ENCODE measurements at places on chromosomes 12 and 14.
A peak's percentile ranks its signal among the peaks of the same experiment; 100 is the strongest.

GRCh38 chr14:63345826-63346225 is 27.1 kb upstream of the GPHB5 start:
- DNase-seq: no peak

DNA sequence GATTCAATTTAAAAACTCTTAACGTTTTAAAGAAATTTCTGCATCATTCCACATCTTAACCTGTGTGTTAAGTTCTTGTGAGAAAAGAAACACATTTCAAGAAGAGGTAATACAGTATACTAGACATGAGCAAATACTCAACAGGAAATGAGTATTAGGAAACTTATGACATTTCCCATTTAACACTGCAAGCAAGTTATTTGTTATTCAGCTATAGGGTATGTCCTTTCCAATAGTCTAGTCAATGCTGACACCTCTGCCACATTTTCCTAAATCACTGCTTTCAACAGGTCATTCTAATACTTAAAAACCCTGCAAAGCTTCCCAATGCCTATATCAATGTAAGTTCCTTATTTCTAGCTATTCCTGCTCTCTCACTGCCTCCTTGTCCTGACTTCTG is 93.1 kb downstream of the DDHD1 start:
- no peak for DNase-seq

GRCh38 chr14:79483477-79484388 is 727.6 kb downstream of the DIO2 start:
- no peak for DNase-seq

GRCh38 chr14:56417173-56417572 is 162.4 kb upstream of the TMEM260 start:
- no peak for DNase-seq

DNA sequence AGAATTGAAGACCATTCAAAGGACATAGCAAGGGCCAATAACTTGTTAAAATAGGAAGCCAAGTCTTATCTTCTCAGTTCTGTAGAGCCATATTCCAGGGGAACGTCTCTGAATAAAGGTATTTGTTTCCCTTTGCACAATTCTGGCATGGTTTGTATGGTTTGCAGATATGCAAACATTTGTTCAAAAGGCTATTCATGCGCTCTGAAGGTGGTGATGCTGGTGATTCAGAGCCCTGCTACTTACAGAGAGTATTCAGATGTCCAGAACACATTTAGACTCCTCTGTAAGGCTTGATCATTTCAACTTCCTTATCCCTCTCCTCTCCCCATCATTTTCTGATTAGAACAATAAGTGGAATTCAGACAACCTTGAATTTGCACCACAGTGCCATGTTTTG is 35.9 kb downstream of the SLC4A8 start:
- no peak for DNase-seq

GRCh38 chr12:58296863-58297262 is 355.5 kb downstream of the ATP23 start:
- no peak for DNase-seq

- DNase-seq: no peak
Observed at GRCh38 chr12:4417455-4417854, 28.2 kb downstream of the FGF6 start.

GRCh38 chr14:103402695-103403094 is 17.5 kb downstream of the MARK3 start:
- DNase-seq: no peak

GRCh38 chr14:56896231-56896630 is 86.0 kb upstream of the OTX2 start:
- no peak for DNase-seq

GRCh38 chr14:60946773-60947172 is 34.1 kb downstream of the TRMT5 start:
- DNase-seq: no peak

- DNase-seq: no peak
Observed at GRCh38 chr14:23078692-23079116, 16.2 kb downstream of the ACIN1 start.

- DNase-seq: no peak
Observed at GRCh38 chr12:94951071-94951934, 52.2 kb downstream of the NDUFA12 start.

GRCh38 chr14:77270361-77271112 is 469 bp downstream of the NGB start:
- no peak for DNase-seq

DNA sequence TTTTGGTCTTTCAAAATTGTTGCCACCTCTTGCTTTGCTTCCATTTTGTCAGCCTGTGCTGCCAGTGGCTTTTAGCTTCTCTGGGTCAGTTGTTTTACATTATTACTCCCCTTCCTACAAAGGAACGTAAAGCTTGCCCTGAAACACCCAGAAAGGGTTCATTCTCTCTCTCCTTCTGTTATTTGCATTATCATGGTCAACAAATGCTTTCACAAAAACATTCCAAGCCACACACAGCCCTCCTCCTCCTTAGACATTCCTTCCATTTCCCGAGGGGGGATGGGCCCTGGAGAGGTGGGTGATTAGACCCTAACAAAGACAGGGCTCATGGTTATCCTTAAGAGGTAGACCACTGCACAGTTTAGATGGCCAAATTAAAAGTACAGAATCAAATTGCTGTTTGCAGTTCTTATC is 60.4 kb upstream of the SINHCAF start:
- DNase-seq: no peak

DNA sequence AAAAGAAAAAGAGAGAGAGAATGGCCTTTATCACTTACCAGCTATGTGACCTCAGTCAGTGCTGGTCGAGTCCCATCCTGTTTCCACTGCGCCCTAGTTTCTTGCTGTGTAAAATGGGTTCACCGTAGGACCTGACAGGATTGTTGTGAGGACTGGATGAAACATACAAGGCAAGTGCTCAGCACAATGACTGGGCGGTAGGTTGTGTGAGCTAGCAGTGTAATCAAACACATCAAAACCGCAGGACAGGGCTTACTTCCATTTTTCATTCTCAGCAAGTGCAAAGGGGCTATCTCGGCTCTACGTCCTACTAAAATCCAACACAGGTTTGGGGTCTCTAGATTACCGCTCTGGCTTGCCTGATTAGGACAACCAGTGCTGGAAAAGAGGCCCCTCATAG is 36.4 kb upstream of the ATXN2 start:
- DNase-seq: no peak

DNA sequence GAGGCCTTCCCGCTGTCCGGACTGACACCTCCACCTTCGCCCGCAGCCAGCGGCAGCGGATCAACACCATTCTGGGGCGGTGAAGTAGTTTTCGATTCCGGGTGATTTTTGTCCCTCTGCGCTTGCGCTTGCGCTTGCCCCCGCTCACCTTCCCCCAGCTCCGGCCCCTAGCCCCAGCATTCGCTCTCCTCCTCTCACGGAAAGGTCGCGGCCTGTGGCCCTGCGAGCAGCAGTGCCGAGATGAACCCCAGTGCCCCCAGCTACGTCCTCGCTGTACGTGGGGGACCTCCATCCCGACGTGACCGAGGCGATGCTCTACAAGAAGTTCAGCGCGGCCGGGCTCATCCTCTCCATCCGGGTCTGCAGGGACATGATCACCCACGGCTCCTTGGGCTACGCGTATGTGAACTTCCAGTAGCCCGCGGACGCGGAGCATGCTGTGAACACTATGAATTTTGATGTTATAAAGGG is 22.7 kb upstream of the SRGAP1 start:
- no peak for DNase-seq

- DNase-seq: no peak
Observed at GRCh38 chr14:105126981-105127329, 41.6 kb downstream of the JAG2 start.

- DNase-seq: no peak
Observed at GRCh38 chr12:26109343-26109881, 15.4 kb downstream of the BHLHE41 start.

DNA sequence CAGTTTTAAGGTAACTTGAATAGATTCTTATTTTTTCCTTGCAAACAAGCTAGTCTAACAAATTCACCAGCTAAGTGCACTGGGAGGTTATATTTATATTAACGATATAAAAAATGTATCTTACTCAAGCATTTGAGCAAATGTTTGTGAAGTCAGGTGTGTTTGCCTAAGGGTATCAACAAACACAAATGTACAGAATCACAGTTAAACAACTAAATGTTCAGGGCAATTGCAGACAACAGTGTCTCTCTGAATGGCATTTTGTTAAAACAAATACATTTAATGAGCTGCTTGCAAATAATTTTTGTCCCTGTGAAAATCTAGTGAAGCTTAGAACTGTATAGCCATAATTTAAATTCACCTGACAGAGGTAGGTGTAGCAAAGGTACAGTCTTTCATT is 28.2 kb upstream of the FLRT2 start:
- DNase-seq: no peak

DNA sequence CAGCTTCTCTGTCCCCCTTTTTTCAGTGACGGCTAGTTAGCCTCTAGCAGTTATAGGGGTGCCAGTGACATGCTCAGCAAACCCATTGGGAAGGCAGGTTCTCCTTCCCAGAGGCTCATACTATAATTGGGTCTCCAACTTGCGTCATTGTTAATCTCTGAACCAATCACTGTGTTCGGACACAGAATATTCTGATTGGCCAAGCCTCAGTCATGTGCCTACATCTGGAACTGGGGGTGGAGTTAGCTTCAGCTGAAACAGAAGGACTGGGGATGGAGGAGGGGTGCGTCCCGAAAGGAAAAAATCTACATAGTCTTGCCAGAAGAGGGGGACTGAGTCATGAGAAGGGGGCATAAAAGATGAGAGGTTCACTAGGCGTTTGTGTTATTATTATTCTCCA is 165.6 kb downstream of the SUDS3 start:
- no peak for DNase-seq

DNA sequence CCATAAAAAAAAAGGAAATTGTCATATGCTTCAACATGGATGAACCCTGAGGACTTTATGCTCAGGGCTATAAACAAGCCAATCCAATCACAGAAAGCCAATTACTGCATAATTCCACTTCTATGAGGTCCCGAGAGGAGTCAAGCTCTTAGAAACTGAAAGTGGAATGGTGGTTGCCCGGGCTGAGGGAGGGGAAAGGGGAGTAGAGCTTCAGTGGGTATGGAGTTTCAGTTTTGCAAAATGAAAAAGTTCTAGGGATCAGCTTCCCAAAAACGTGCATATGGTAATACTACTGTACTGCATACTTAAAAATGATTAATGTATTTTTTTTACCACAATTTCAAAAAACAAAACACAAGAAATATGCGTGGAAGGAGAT is 52.0 kb downstream of the RNF34 start:
- no peak for DNase-seq

DNA sequence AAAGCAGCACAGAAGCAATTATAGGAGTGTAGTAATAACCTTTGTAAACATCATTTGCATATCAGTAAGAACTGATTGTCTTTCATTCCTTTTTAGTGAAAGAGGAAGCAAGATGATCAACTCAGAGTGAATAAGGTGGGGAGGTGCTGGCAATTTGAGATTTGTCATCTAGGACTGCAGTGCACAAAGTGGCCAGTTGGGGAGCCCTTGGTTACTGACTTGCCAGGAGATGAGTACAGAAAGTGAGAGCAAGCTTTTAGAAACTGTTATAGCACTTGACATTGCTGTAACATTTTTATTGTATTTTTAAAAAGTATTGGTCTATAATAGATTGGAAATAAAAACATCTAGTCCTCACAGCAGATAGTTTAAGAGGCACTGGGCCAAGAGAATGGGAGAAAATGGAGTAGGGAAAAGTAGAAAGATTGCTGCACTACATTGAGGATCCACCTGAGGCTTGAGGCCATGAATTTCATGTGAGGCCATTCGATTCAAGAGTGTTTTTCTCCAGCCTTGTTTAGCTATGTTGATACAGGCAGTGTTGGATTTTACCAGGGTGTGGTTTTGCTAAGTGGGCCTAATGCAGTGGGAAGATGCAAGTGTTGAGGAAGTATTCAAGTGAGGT is 98.2 kb downstream of the SNAPC1 start:
- peak; percentile 54 for DNase-seq

GRCh38 chr12:84355561-84355960 is 557.0 kb downstream of the SLC6A15 start:
- no peak for DNase-seq

DNA sequence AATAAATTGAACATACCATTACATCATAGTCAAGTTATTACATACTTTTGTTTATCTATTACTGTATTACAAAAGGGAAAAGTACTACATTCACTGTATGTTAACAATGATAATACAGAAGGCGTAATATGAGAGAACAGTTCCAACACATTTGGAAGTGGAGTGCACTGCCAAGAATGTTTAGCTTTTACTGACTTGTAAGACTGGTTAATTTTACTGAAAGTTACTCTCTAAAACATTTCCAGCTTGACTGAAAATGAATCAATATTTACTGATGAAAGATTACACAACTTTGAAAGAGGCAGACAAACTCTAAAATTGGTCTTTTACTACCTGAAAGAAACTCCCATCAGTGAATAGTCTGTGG is 728.5 kb downstream of the FSCB start:
- DNase-seq: no peak

DNA sequence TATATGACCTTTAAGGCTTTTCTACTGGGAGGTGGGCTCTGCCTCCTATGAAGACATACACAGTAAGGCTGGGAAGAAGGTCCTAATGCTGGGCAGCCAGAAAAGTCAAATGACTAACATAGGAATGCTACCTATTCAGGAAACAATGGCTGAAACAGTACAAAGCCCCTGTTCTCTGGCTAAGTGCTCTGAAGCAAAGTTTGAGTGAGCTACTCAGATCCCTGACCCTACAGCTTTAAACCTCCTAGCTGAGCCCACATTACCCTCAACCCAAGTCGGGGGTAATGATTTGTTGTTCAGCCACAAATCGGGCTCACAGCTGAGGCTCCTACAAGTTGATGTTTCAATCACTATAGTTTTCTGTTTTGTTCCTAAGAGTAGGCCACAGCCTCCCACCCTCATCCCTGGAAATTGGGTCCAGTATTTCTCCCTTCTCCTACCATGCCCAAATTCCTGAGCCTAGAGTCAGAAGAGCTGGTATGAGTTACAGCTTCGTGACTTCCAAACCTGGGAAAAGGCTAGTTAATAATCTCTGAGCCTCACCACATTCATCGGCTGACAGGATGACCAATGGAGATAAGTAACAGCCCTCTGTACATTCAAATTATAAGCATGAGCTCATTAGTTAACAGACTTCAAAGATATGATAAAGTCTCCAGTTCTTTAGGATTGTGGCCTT is 46.5 kb downstream of the BTBD7 start:
- no peak for DNase-seq

- no peak for DNase-seq
Observed at GRCh38 chr12:12032260-12032791, 38.4 kb upstream of the BCL2L14 start.
